ENCODE measurements at places on chromosomes 13 and 19. TPM values are rescaled to one million over a fixed set of nuclear protein-coding genes. Genes with fewer than 3 reads are reported as not detected.

The CGB3 gene
- not detected for total RNA-seq

The RFXANK gene
- 45.4 TPM for total RNA-seq

The ZNF614 gene
- 4.0 TPM for total RNA-seq

The ADGRE1 gene
- not detected for total RNA-seq

The PROZ gene
- not detected for total RNA-seq

The FCGBP gene
- total RNA-seq = 321 TPM

The ZNF610 gene
- 1.5 TPM for total RNA-seq
